ENCODE measurements at places on chromosomes 2 and 18. TPM values are rescaled to one million over a fixed set of nuclear protein-coding genes. Genes with fewer than 3 reads are reported as not detected.

DNA sequence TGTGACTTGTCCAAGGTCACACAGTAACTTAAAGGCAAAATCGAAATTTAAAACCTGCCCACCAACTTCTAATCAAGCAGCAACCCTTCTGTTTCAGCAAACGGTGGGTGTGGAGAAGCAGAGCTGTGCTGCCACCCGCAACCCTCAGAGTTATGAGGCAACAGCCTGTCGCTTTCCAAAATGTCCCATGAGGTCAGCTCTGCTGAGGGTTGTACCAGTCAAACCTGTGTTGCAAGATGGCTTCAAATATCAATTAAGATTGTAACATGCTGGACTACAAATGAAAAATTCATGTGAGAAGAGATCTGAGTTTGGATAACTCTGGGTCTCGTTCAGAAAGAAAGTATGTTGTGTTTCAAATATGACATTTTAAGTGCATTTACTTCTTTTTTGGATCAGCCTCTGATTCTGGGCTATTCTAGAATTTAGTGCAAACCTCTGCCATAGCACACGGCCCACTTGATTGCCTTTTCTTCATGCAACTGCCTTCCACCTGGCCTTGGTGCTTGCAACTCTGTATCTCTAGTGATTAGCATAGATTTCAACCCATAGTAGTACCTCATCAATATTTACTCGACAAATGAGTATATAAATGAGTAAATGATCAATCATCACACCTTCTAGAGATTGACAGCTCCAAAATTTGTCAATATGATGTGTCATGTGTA, 69.3 kb downstream of the TIMM21 start:
- H3K27ac ChIP-seq = no peak overlapping the region
- DNase-seq = no peak
- peaks cover 34% of the 10 kb centered on the region for H3K27me3 ChIP-seq

MALL gene
- 0.13 TPM for total RNA-seq

TLX2 gene
- 1.5 TPM for total RNA-seq

RTN4 gene
- 114 TPM for total RNA-seq

TMEM18 gene
- total RNA-seq = 34.3 TPM

All from T-helper 17 cell (primary cell).